Stimulated activated CD4-positive, alpha-beta T cell treated with anti-CD3 and anti-CD28 coated beads, Interleukin-15, amount 100 ng/mL, for 48 hours (primary cell): ENCODE measurements at places on chromosomes 7 and 10.
A peak's percentile ranks its signal among the peaks of the same experiment; 100 is the strongest.

- DNase-seq: no peak
These were observed 117.8 kb downstream of the MICU1 start for GRCh38 chr10:72508033-72508432.

DNA sequence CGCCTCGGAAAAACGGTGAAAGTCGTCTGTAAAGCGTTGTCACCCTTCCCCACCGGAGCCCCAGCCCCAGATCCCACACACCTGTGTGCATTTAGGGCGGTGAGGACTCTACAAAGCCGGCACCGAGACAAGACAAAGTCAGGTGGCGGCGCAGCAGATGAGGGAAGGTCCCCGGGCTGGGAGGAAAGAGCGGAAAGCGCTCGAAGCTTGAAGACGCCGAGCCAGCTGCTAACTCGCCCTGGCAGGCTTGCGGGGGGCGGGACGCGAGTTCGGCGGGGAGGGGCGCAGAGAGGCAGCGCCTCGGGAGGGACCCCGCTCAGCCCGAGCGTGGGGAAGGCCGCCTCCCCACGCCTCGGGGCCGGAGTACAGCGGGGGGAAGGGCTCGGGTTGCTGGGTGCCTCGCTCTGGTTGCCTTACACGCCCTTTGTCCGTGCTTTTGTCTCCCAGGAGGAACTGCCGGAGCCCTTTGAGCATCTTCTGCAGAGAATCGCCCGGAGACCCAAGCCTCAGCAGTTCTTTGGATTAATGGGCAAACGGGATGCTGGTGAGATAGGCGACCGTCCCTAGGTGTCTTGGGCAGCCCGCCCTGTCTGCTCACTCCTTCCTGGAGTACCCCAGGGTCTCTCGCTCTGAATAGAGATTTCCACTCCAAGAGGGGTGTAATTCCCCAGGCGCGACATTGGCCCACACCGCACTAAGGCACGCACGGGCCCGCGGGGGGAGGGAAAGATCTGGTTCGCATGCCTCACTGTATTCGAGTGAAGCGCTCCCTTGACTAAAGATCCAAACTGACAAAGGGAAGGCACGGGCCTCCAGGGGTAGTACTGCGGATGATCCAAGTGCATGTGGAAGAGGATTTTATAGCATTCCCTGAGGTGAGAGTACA, 1.6 kb downstream of the TAC1 start:
- DNase-seq: no peak

GRCh38 chr7:83410989-83411591, 237.8 kb downstream of the SEMA3E start:
- no peak for DNase-seq

DNA sequence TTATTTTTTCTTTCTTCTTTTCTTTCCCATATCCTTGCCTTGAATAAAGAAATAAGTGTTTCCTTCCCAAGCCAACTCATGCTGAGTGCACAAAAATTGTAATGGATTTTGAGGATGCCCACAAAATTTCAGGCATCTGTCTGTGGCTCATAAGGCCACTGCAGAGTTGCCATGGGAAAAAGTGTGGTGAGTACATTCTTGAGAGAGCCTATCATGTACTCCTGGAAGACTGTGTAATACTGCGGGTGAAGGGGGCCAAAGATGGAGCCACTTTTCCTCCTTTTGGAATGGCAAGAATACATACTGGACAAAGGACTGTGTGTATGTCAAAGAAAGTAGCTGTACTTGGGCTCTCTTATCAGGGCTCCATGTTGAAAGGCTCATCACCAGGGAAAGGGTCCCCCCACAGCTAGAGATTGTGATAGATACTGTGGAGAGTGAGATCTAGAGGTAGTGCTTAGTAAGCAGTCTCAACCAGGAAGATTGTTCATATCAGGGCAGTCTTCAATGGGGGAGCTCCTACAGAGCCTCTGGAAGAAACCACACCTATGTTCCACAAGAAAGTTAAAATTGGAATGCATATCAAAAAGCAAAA, 341.6 kb upstream of the KCND2 start:
- DNase-seq: no peak

- no peak for DNase-seq
These were observed 15.0 kb upstream of the BAZ1B start for GRCh38 chr7:73537051-73537450.

DNA sequence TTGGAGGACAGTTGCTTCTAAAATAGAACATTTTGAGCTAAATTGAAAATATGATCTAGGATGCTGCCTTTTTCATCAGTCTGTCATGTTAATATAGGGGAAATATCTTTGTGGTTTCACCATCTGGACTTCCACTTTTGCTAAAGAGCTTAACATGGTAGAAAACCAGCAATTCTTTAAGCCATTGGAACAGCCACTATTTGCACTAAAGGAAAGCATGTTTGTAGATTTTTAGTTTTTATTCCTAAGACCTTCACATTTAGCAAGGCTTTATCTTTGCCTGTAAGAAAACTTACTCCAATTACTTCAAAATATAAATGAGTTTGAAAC, 291.0 kb downstream of the RNLS start:
- no peak for DNase-seq

DNA sequence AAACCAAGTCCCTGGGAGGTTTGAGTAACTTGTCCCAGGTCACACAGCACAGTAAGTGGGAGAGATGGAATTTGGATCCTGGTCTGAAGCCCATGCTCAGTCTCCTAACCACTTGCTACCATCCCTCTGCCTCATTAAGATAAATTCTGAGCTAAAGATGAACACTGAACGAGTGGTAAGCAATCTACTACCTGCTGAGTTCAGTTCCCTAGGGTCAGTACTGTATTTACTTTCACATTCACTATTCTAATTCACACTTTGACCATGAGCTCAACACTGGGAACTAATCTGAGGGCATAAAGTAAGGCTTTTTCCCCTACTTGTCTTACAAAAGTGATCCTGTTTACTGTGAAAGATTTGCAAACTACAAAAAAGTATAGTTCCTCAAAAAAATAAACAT, 2.4 kb downstream of the UROS start:
- no peak for DNase-seq

GRCh38 chr7:47818796-47819606, 129.3 kb downstream of the PKD1L1 start:
- peak; percentile 39 for DNase-seq

GRCh38 chr7:36487756-36488336, 98.2 kb downstream of the ANLN start:
- DNase-seq: no peak

DNA sequence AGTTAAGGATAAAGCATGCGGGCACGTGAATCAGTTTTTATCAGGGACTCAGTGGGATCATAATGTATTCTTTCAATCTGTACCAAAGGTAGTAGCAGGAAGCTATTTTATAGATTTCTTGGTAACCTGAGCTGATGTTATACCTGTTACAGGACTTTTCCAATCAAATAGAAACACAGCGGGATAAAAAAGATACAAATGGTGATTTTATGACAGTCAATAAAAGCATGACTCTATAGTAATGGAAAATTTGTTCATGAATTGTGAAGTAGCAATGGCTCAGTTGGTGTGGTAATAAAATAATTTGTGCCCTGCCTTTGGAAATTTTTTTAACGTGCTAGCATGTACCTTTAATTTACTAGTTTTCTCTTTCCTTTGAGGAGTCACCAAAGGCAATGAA, 300.7 kb upstream of the CELF2 start:
- DNase-seq: no peak

- DNase-seq: no peak
These were observed 20.9 kb upstream of the TBL2 start for GRCh38 chr7:73599151-73599882.

- no peak for DNase-seq
These were observed 36.0 kb downstream of the NUDT1 start for GRCh38 chr7:2278026-2278425.

DNA sequence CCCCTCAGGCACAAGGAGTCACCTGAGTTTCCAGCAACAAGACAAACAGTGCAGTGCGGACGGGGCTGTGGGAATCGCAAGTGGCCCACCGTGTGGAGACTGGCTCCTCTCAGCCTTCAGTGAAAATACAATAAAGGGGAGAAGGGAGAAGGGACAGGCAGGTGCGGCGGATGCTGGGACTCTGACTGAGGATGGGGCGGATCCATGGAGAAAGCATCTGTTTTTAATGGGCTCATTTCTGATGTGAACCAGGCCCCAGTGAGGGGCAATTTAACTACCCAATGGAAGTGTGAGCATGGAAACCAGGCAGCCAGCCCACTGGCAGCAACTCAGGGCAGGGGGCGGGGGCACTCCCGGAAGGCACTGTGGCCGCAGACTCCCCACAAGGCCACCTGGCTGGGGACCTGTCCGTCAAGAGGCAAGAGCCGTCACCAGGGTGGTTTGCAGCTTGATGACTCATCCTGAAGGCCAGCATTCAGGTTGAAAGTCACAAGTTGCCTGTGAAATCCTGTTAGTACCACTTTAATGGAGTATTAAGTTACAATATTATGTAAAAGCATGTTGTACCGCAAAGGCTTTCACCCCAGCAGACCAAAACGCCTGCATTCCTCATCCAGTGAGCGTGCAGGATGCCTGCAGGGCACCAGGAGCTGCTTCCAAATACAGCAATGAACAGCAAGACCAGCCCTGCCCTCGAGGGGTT, 476.4 kb downstream of the PTPRN2 start:
- DNase-seq: no peak

DNA sequence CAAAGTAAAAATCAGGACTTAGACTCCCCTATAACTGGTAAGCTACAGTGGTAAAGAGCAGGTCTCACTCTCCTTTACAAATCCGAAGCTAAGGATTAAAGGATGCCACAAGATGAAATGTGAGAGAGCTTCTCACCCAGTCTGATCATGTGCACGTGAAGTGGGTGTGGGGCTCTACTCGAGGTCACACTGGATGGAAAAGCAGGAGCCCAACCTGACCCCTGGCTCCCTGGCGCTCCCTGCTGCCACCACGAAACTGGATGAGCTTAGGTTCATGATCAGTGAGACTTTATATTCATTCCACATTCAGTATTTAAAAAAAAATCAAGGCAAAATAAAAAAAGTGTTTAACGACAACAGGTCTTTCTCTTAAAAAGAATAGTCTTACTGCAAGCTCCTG, 21.7 kb upstream of the FOXI2 start:
- DNase-seq: no peak

GRCh38 chr10:29924436-29924835, 134.9 kb downstream of the JCAD start:
- no peak for DNase-seq

DNA sequence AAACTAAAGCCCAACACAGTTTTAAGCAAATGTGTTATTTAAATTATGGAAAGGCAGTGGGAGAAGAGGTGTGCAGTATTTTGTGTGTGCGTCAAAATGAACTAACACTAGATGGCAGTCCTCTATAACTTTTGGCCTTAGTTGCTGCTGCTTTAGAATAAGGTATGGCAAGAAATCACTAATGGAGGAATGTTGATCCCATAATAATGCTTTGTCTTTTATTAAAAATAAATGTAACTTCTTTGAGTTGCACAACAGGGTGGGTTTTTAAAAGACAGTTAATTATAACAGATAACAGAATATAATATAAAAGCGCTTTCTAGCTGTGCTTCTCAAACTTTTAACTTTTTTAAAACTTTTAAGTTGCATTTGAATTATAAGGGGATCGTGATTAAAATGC, 56.4 kb downstream of the BBS9 start:
- no peak for DNase-seq

DNA sequence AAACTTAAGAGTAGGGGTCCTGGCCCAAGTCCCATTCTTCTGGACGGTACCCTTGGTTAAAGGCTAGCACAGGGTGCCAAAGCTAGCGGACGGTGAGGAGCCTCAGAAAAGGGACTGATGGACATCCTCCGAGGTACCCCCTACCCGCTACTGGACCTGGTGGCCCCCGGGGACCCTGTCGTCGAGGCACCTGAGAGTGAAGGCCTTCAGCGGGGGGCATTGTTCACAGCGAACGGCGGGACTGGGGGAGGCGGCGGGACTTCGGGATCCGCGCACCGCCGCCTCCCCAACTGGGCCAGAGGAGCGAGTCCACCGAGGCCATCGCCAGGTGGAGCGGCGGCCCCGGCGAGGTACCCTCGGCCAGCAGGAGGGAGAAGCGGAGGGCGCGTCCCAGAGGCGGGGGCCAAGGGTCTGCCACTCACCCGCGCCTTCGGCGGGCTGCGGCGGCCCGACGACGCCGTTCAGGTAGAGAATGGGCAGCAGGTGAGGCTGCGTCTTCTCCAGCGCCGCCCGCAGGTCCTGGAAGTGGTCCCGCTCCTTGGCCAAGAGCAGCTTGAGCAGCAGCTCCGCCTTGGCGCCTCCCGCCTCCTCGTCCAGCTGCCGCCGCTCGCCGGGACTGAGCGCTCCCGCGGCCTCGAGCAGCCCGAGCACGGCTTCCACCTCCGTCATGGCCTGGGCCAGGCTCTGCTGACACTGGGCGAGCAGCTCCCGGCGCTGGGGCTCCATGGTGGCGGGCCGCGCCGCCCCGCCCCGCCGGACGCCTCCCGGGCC, 575 bp downstream of the DLG5 start:
- no peak for DNase-seq

GRCh38 chr7:36925691-36926090, 201.4 kb upstream of the AOAH start:
- DNase-seq: no peak

DNA sequence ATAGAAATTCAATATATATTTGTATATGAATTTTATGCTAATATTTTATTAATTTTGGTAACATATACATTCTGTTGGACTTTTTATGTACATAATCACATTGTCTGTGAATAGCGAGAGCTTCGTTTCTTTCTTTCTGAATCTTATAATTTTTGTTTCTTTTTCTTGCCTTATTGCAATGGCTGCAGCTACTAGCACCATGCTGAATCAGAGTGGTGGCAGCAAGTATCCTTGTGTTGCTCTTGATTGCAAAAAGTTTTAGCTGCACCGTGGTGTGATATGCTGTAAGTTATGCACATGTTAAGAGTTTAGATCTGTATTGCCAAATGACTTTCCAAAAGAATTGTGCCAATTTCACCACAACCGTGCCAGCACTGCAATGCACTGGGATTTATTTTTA, 32.6 kb downstream of the ELFN1 start:
- no peak for DNase-seq

DNA sequence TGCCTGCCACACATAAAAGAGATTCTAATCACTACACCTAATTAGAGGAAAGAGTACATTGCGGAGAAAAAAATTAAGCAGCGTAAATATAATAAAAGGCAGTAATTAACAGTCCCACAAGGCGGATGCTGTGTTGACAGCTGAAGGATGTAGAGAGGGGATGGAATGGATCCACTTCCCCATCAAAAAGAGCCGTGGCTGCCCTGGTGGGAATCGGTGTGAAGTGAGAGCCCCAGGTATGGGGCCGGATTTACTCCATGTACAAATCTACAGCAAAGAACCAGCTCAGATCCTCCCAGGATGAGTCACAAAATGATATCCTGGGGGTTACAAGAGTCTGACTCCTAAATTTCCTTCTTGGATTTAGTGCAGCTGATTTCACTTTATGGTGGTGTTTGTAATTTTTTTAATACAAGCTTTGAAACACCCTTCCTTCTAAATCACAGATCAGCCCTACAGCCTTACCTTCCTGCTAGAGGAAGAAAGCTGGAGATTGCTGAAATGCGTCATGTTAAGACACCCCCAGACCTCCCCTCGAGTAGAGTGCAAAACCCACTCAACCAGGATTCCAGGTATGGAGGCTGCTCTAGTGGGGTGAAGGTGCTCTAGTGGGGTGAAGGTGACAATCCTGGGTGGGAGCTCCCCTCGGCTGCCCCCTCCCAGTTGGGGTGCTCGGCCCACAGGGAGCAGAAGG, 398.4 kb downstream of the PLXNA4 start:
- no peak for DNase-seq
